Right ventricle myocardium superior (tissue), 1 donor: ENCODE measurements at places on chromosomes 3 and 15.

- no peak for DNase-seq
These were observed 14.2 kb upstream of the CAND2 start for GRCh38 chr3:12782172-12782815.

DNA sequence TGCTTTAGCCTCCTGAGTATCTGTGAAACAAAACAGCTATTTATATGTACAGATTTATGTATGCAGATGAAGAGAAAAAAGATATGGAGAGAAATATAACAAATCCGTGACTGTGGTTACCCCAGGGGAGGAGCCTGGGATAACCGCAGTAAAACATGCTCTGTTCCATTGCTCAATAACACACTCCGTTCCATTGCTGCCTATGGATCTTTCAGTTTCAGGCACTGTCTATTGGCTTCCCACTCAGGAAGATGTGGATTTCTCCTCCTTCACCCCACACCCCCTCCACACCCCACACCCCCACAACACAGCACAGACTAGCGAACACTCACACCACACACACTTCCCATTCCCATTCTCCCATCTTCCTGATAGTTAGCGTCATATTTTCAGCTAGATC lies 47.9 kb downstream of the CDCP1 start:
- DNase-seq, result no peak

DNA sequence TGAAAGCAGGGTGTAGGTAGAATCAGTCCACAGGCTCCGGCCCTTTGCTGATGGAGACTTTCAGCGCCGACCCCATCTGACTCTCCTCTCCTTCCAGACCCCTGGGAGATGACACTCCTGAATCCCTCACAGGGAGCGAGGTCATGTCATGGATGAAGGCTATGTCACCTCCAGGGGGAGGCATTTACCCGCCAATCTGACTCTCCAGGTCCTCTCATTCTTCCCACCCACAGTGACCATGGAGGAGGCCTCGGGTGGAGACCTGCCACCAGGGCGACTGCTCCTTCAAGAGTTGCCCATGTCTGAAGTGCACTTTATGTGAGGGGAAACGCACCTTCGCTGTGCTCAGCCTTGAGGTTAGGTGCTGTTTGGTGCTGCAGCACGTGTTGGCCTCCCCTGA lies 112.7 kb downstream of the KLF13 start:
- DNase-seq, result no peak

DNA sequence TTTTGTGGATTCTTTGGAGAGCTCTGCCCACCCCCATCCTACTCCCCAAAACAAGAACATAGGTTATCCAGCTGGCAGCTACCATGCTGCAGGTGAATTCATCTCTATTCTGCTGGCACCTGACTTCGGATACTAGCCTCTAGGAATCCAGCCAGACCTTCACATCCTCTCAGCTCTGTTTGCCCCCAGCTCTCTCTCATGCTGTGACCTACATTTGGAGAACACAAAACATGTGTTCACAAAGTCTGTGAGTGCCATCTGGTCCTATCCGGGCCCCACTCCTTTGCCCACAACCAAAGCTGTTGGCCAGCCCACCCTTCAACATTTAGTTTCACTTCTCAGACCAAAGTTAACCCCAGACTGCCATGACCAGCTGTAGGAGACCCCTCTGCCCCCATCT lies 89.4 kb upstream of the C3orf80 start:
- no peak for DNase-seq

DNA sequence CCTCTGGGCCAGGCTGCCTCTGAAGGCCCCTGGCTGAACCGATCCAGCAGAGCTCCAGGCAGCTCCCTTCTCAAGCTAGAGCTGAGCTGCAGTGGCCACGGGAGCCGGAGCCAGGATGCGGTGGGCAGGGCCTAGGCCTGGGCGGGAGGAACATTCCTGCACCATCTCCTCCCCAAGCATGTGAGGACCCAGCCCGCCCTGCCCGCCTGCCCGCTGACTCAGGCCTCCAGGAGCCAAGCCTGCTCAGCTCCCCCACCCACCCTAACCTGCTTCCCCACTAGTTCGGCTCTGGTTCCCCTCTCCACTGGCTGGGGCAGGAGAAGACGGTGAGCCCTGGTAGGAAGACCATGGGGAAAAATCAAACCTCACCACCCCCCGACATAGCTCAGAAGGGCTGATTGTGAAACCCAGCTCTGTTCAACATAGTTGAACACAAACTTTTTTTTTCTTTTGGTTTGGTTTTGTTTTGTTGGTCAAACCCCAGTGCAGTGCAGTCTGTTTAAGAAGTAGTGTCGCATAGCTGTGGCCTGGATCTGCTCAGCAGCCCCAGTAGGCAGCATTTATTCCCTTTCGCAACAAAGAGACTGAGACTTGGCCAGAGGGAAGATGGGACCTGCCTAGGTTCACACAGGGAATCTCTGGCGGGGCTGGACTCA lies 13.5 kb downstream of the SNX33 start:
- peak; percentile 90 for DNase-seq

GRCh38 chr3:71189480-71189879 lies 394.0 kb downstream of the FOXP1 start:
- DNase-seq, result no peak

DNA sequence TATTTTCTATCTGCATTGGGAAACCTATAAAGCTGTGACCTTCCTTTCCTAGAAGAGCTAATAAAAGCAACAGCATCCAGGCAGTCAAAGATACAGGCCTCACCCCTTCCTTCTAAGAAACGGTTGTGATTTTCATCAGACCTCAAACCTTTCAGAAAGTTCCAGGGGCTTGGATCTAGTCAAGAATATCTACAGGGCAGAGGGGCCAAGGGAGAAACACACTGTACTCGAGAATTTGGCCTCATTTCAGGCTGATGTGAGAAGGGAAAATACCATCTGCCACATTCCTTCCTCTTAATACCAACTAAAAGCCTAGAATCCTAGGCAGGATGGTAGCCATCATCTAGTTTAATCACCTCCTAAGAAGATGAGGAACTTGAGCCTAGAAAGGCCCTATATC lies 24.5 kb upstream of the BCL6 start:
- no peak for DNase-seq

- peak; percentile 69 for DNase-seq
These were observed 9.9 kb downstream of the TRAK1 start for GRCh38 chr3:42101048-42101447.

DNA sequence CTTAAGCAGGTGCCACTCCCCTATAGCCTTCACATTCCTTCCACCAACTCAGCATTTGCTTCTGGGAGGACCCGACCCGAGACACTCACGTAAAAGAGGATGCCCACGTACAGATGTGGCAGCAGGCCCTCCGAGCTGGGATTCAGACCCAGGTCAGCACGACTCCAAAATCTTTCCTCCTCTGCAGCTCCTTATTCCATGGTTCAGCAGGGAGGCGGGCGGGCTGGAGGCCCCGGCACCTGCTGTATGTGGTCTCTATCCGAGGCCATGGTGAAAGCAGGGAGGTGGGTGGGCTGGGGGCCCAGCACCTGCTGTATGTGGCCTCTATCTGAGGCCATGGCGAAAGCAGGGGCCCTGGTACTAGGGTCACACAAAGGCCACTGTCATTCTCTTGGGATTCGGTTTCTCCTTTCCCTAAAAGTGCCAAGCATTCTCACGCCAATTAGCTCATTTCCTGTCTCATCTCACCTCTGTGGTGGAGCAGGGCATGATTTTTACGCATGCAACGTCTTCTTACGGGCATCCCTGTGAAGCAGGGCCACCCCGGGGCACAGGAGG lies 5.9 kb upstream of the MUC4 start:
- DNase-seq, result no peak

- DNase-seq, result no peak
These were observed 149.1 kb upstream of the CD96 start for GRCh38 chr3:111392894-111393398.

- DNase-seq, result no peak
These were observed 3.4 kb downstream of the AMOTL2 start for GRCh38 chr3:134370611-134371531.

GRCh38 chr3:172707967-172708366 lies 2.9 kb downstream of the NCEH1 start:
- DNase-seq, result no peak

DNA sequence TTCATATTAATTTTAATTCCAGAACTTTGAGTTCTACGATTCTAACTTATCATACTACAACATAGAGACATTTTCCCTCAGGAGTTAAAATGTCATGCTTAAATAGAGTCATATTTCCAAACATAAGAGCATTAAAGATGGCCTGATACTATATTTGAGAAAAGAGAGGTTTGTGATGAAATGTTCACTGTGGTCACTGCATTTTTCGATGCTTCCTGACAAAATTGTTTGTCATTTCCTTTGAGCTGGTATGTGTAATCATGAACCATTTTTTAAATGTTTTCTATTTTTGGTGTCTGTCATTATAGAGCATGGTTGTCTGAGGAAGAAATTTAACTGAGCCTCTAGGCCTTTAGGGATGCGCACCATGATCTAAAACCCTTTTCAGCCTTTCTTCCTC lies 721.4 kb upstream of the NR2F2 start:
- no peak for DNase-seq

DNA sequence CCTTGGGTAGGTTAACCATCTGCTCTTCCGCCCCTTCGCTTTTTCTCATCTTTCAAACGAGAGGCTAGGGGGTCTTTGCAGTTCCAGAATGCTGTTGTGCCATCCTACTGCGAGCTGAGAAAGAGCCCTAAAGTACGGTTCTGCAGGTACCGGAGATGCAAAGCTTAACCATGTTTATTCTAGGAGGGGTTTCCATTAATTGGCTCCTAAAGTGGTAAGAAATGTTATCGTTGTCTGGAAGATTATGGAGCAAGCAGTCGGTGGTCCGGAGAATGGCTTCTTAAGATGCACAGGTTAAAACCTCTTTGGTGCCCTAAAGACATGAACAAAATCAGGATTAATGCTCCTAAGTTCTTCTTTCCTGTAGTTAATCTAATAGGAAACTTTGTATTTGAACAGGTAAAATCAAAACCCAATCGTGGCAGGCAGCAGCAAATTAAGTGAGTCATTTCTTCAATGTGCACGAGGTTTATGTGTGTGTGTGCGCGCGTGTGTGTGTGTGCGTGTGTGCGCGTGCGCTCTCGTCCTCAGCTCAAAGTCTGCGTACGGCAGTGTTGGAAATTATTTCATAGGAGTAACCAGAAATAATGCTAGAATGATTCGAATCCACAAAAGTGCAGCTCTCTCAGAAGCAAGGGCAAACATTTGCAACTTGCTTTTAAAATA lies 772 bp downstream of the FAM81A start:
- DNase-seq, result peak; percentile 45

- no peak for DNase-seq
These were observed 17.3 kb downstream of the AP3S2 start for GRCh38 chr15:89876396-89877082.

DNA sequence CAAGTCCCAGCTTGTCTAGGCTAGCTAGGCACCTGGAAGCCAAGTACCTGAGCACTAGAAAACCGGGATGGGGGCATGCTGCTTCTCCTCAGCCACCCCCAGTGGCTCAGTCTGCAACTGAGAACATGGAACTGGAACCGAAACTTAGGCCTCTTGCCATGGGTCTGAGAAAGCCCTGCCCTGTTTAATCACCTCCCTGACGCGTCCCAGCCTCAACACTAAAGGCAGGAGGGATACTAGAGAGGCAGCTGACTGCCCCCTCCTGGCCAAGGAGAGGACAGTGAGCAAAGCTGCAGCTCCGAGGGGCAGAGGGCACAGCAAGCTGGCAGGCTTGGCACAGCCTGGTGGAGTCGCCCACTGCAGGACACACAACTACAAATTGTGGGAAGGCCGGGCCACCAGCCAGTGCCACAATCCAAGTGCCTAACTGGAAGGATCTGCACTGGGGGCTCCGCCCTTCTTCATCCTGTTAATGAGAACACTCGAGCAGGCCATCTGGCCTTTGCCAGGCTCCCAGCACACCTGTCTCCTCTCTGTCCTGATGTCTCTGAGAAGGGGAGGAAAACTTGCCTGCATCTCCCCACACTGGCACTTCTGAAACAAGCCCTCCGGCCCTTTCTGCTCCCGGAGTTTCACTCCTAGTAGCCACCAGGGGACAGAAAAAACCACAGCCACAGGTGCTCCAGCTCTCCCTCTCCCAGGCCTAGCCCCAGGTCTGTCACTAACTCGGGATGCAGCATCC lies 53.7 kb downstream of the BDH1 start:
- DNase-seq, result no peak

- DNase-seq, result no peak
These were observed 529.1 kb upstream of the CCDC54 start for GRCh38 chr3:106848099-106848498.

DNA sequence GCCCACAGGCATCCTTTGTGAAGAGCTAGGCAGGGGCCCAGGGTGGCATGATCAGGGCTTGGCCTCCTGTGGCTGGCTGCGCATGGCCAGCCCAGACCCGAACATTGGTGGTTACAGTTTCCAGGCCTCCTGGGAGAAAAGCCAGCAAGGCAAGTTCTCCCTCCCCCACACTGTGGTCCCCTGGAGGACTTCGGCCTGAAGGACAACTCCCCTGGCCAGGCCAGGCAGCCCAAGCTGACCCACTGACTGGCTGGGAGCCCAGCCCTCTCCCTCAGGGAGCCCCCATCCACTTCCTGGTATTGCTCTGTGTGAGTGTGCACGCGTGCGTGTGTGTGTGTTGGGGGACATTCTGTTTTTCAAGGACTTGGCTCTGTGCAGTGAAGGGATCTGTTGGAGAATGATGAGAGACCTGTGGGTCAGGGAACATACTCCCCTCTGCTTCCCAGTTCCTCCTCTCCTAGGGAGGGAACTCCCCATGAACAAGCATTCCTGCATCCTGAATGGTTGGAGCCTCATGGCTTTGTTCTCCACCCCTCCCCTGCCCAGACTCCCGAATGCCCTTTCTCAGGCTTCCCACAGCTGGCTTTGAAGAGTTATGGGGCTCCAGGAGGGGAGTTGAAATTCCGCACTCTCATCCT lies 29.5 kb downstream of the CORO2B start:
- peak; percentile 95 for DNase-seq

DNA sequence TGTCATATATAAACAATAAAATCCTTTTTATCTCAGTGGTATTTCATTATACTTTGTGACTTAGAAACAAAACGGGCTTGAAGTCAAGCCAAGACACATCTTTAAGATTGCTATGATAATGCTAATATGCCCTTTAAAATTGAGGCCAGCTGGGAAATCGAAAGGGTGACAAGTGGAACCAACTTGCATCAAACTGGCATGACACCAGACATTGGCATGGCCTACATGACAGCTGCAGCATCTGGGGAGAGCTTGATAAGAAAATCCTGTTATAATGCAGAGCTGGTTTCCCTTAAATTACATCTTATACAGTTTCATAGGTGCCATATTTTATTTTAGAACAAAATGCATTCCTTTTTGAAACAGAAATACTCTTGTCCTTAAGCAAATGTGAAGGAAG lies 325.2 kb downstream of the ZBBX start:
- no peak for DNase-seq

DNA sequence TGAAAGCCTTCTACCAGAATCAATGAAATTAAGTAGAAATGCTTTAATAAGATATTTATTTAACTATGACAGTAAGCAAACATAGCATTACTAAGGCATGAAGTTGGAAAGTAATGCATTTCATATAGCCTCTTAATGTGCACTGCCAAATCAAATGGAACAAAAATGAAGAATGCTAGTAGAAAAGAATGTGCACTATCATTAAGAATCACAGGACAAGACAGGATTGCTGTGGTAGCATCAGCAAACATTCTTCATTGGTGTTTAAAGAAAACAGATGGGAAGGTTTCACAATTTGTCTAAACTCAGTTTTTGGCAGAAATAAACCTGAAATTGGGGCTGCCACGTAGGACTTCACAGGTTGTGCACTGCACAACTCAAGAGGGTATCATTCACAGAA lies 168.9 kb downstream of the CNTN3 start:
- DNase-seq, result no peak
